RWPE1 (cell line): ENCODE measurements at places on chromosomes 13 and 19.

DNA sequence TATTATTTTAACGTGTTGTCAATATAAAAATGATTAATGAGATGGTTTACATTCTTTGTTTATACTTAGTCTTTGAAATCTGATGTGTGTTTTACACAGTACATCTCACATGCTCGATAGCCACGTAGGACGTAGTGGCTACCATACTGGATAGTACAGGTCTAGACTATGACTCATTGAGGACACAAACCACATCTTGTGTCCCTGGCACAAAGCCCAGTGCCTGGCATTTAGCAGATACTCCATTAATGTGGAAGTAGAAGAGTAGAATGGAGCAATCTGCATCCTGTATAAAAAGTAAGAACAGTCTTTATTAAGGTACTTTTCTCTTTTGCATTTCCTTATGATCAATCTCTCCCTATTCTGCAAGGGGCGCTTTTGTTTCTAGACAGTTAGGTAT lies 49.0 kb upstream of the FRY start:
- DNase-seq, result peak; percentile 64

DNA sequence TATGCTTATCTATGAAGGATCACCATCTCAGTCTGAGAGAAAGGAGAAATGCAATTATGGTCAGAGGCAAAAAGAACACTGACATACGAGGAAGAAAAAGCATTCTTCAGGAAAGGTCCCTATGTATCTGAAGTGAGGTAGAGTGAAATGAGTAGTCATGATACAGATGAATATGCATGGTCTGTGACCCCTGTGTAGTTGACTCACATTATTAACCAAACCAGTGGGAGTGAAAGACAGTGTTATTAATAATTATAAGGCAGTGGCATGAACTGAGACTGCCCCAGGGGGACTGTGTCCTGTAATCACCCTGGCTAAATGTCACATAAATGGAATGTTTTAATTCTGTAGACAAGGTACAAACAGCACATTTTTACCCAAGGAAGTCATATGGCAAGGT lies 1320.2 kb upstream of the PCDH9 start:
- DNase-seq, result no peak

DNA sequence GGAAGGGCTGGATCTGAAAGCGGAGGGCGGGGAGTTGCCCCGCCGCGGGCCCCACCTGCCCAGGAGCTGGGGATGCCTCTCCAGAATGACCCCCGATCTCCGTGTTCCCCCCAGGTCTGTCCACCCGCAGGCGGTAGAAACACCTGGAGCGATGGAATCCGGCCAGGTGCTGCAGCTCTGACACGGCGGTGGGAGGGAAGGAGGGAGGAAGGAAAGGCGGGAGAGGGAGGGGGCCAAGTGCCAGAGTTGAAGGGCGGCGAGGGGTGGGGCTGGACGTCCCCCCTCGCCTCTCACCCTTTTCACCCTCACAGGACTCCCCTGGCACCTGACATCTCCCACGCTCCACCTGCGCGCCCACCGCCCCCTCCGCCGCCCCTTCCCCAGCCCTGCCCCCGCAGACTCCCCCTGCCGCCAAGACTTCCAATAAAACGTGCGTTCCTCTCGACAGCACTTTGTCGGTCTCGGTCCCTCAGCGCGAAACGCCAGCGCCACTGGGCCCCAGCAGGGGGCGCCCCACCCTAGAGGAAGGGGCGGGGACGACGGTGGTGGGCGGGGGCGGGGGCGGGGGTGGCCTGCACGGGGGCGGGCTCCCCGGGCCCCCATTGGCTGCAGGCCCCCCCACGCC lies 337 bp upstream of the FXYD7 start:
- peak; percentile 34 for DNase-seq

- DNase-seq, result no peak
Measured at GRCh38 chr13:51912091-51912490, 50.3 kb downstream of the CCDC70 start.

- DNase-seq, result no peak
Measured at GRCh38 chr13:31896427-31896826, 135.1 kb upstream of the FRY start.

DNA sequence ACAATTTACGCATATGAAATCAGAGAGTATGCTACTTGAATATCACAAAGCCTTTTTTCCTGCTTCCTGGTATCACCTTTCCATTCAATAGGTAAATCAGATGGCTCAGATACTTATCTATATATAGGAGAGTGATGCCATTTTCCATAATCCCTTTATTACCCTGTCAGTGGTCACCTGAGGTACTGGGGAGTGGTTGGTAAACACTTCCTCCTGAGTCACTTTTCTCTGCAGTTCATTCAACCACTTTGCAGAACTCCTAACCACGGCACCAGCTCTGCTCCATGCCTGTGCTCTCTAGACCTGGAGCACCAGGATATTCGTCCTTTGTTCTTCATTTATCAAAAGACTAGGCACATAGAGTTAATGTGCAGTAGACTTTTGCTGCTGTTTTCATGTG lies 748.5 kb upstream of the KLHL1 start:
- no peak for DNase-seq

DNA sequence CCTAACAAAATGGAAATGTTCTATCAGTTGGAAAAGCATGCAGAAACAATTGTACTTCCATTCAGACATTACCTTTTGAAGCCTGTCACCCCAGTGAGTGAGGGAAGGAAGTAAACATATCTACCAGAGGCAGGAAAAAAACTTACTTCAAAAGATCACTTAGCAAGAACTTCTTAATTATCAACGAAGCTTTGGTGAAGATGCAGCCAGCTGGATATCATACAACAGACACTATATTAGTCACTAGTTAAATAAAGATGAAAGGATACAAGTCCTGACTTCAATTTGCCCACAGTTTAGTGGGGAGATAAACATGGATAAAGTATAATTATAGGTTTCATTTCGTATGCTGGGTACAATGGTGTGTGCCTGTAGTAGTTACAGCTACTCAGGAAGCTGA lies 148.8 kb downstream of the TNFRSF19 start:
- DNase-seq, result no peak

- no peak for DNase-seq
Measured at GRCh38 chr13:110983241-110983640, 68.4 kb upstream of the ANKRD10 start.

DNA sequence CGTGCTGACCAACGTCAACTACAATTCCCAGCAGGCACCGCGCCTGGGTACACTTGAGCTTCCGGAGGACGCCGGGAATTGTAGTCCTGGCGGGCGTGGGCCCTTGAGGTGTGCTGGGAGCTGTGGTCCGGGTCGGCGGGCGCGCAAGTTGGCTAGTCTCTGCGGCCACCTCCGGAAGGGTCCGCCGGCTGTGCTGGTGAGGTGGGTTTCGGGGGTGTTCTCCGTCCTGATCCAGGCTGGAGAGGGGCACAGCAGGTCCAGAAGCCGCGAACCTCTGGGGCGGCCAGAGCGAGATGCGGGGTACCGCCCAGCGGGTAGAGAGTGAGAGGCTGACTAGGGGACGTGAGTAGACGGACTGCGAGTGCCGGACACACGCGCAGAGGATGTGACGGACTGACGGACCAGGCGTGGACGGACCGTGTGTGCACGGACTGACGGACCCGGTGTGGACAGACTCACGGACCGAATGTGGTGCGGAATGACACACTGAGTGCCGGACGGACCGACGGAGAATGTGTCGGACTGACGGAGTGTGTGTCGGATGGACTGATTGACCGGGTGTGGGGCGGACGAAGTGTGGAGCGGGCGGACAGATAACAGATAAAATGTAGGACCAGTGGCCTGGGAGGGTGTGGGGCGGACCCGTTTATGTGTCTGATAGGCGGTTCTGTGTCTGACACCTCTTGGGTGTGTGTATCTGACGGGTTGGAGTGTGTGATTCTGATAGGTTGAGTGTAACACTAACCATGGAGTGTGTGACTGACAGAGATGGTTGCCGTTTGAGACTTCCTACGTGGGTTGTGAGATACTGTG lies at the start of gene ZSCAN22:
Gene ZSCAN22 (plus strand): TSS at position 81 of the 813 bp plus-strand sequence. CDS start 7,809 bp downstream, outside the sequence.
- DNase-seq, result peak; percentile 95

DNA sequence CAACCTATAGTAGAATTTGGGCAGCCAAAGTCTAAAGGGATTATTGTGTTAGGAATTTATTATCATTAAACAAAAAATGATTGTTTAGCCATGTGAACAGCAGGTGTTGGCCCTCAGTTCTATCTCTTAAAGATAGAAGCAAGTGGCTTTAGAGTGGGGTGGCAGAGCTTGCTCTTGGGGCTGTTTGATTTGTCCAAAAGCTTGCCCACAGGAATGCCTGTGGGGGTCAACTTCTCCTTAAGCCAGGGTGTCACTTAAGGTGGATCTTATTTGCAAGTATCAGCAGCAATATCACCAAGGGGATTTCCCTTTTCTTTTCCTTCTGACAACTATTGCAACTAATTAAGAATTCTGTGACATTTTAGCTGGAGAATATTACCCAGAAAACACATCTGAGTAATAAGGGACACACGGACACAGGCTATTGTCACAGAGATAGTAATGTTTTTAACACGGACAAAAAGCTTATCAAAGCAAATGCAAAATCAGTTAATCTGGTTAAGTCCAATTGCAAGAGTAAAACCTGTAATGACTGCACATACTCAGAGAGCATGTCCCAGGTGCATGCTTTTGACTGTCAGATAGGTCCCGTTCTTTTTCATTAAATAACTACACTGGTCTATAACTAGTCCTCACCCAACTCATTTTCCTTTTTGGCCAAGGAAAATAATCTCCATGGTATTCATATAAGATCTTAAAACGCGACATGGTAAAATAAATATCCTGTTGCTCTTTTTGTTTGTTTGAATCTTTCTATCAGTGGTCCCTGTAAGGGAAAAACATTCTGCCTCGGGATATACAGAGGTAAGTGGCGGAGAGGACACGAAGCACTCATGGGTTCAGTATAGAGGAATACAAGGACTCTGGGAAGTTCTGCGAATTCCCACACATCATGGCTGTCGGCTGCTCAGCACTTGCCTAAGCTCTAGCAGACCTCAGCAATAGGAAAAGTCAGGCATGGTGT lies 172.1 kb upstream of the RFC3 start:
- no peak for DNase-seq

DNA sequence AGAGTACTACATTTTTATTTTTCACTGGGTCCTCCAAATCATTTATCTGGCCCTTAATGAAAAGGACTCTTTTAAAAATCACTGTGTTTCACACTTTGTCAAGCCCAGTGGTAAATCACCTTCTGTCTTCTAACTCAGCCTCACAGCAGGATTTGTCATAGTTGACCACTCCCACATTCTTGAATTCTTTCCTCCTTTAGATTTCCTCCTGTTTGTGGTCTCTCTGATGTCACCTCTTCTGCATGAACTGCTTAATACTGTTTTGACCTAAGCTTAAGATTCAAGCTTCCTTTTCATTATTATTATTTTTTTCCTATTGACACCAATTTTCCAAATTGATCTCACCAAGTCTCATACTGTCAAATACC lies 899.8 kb upstream of the MIR17HG start:
- peak; percentile 18 for DNase-seq

DNA sequence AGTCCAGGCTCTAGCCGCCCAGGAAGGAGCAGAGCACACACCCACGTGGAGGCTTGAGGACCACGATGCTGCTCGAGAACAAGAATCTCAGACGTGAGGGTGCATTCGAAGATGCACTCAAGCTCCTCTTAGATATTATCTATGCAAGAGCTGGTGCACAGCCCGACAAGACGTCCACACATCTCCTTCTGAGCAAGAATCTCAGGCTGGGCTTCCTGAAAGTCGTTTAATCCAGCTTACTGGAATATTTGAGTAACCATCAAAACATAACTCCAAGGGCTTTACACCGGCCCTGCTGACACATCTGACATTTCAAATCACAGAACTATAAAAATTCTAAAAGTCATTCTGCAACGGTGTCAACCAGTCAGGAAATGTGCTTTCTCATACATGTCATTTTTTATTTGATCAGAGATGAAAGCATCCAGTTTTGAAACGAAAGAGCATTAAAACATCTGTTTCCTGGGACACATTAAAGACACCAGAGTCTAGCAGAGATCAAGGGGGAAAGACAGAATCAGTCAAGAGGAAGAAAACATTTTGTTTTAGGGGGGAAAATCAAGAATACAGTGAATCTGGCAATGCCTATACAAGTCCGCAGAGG lies 177.7 kb upstream of the IRS2 start:
- DNase-seq, result no peak

DNA sequence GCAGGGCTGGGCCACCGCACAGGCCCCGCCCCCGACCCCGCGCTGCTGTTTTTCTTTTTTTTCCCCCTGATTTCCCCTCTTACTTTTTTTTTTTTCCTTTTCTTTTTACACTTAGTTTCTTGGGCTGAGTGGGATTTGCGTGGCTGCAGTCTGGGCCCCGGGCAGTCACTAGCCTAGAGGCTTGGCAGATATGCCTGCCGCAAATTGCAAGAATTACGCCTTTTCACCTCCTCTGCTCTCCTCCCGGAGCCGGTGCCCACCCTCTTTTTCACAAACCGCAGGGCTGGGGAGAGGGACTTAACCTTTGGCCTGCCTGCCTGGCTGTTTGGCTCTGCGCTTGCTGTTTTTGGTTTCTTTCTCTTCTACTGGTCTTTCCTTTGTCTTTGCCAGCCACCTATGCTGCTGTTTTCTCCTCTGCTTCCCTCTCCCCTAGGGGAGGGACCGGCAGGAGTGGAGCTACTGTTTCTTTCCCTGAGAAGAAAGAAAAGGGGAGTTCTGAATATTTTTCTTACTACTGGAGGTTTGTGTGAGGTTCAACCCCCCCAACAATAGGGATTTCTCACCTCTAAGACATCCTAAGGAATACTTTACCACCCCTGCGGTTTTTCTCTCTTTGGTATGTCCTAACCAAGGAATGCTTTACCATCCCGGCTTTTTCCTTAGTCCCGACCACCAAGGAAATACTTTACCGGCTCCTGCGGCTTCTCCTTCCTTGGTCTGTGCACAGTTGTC lies 11.0 kb downstream of the ZNF552 start:
- peak; percentile 30 for DNase-seq

DNA sequence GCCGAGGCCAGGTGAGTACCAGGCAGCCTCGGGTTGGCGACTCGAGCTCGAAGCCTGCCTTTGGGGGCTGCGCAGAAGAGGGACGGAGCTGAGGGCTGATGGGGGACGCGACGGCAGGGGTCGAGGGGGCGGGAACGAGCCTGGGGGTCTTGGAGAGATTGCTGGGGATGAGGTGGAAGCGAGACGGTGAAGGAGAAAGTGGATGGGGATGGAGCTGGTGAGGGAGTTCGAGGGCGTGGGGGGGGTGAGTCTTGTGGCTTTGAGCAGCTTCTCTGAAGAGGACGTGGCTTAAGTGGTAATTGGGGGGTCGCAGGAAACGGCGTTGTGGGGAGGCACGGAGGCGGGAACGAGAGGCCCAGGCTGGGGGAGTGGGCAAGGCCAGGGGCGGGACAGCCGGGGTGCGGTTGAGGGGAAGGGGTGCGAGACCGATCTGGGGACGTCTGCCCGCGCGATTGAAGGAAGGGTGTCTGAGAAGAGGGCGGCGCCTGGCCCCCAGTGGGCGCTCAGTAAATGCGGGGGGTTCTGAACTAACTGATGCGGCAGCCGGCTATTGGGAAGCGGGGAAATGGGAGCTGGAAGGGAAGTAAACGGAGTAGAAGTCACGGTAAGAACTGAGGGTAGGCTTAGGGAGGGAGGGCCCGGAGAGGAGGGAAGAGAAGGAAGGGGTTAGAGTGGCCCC lies 426 bp downstream of the MYO9B start:
- peak; percentile 39 for DNase-seq

GRCh38 chr13:90968166-90968904 lies 379.2 kb upstream of the MIR17HG start:
- peak; percentile 16 for DNase-seq

- DNase-seq, result no peak
Measured at GRCh38 chr13:30119476-30119875, 187.9 kb downstream of the KATNAL1 start.

- DNase-seq, result no peak
Measured at GRCh38 chr19:4326215-4326836, 12.3 kb downstream of the STAP2 start.
